ENCODE measurements at places on chromosomes 12 and 14.

DNA sequence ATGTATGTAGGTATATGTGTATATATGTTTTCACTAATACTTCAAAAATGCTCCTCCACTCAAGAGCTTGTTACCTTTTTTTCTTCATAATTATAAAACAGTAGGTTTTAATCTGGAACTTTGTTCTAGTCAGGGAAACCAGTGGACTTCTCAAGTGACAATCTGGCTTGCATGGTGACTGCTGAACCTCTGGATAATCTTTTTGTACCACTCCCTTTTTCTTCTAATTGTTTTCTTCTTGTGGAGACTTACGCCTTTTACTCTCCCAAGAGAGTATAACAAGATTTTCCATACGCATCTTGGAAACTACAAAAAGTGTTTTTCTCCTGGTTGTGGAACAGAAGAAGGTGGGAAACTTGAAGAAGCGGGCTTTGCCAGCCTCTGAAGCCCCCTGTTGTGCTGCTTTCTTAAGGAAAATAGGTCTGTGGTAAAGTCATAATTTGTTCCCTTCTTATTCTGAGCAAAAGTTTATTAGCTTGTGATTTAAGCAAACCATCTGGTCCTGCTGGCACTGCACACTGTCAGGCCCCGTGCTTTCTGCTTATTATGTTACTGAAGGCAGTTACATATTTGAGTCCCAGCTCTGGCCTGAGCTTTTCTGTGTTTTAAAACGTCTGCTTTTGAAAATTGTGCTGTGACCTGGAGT is 291.8 kb downstream of the ERC1 start:
- no peak for DNase-seq

- no peak for DNase-seq
These were observed 117.4 kb downstream of the GCH1 start for GRCh38 chr14:54785136-54785777.

- no peak for DNase-seq
These were observed 7.9 kb downstream of the FAIM2 start for GRCh38 chr12:49895773-49896172.

- DNase-seq = no peak
These were observed 3.6 kb downstream of the LRRC74A start for GRCh38 chr14:76829650-76830421.

GRCh38 chr12:91505006-91505405 is 322.4 kb upstream of the DCN start:
- no peak for DNase-seq

DNA sequence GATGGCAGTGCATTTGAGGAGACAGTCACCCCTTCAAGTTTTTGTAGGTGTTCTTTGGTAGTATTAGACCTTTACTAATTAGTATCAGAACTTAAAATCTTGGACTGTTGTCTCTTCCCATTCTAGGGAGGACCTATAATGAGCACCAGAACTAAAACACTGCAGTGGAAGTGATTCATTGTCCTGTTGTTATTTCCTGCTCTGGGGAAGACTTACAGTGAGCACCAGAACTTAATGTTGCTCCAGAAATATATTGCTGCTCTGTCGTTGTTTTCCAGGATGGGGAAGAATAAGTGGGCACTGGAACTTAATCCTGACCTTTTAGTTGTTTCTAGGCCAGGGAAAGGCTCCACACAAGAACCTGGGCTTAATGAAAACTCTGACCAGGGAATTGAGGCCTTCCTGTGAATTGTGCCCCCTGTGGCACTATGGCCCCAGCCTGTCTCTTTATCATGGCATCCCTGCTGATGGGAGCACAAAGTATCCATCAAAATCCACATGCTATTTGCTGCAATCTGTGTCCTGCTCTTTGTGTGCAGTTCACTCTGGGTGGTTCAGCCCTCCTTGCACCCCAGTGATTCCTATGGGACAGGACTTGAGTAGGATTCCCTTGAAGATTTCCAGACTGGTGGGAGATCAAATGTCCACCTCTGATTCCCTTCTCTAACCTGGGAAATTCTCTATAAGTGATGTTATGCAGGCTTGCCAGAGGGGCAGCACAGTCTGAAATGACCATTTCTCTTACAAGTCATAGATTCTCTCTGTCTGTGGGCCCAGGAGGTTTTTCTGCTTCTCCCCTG is 175.8 kb downstream of the PAWR start:
- DNase-seq = no peak

- DNase-seq = no peak
These were observed 1.4 kb upstream of the HMGA2 start for GRCh38 chr12:65822732-65823512.

GRCh38 chr12:113456761-113457160 is 14.9 kb downstream of the LHX5 start:
- DNase-seq = no peak

GRCh38 chr12:42809226-42809625 is 219.7 kb upstream of the PRICKLE1 start:
- no peak for DNase-seq

- DNase-seq = no peak
These were observed 11.5 kb upstream of the TEX22 start for GRCh38 chr14:105386581-105387529.

GRCh38 chr12:103572312-103573045 is 14.6 kb upstream of the STAB2 start:
- DNase-seq = no peak

GRCh38 chr12:62371661-62372060 is 95.0 kb upstream of the MON2 start:
- no peak for DNase-seq

DNA sequence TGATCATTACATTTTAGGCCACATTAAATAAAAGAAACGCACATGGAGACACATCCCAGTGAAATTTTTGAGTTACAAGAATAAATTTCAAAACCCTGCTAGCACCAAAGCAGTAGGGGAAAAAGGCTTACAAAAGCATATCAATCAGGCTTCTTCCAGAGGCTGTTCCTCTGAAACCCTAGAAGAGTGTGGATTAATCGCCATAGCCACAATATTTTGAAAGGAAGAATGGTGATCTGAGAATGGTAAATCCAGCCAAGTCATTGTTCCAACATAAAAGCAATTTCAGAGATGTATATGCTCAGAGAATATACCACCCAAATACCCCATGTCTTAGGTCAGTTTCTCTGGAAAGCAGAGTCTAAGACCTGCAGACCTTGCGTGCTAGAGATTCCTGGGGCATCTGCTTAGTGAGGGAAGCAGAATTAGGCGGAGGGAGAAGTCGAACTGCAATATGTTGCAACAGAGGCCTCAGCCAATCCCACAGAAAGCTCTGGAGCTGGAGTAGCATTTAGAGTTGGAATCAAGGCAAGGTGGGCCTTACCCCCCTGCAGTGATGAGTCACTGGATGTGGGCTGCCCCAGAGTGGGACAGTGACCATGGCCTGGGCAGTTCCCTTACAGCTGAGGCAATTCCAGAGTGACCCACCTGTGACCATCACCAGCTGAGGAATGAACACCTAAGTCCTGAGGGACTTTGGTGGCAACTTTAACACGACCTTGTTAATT is 125.2 kb downstream of the NTF3 start:
- DNase-seq = no peak

DNA sequence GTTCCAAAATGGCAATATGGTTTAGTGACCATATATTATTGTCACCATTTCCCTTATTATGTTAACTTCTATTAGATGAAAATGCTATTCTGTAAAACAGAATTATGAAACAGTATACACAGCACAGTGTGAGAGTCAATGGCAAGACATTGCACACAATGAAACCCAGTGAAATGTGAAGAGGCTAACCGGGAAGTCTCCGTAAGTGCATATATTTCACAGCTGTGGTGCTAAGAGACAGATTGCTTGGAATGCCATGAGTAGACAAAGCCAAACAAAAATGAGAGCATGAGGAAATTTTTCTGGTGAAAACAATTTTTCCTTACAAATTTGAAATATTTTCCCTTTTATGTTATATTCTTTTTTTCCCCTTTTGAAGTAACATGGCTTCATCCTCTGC is 49.4 kb downstream of the DYRK2 start:
- DNase-seq = no peak

GRCh38 chr14:53875324-53875897 is 81.2 kb downstream of the BMP4 start:
- no peak for DNase-seq

- no peak for DNase-seq
These were observed 348.0 kb downstream of the BCL11B start for GRCh38 chr14:98924046-98924445.

DNA sequence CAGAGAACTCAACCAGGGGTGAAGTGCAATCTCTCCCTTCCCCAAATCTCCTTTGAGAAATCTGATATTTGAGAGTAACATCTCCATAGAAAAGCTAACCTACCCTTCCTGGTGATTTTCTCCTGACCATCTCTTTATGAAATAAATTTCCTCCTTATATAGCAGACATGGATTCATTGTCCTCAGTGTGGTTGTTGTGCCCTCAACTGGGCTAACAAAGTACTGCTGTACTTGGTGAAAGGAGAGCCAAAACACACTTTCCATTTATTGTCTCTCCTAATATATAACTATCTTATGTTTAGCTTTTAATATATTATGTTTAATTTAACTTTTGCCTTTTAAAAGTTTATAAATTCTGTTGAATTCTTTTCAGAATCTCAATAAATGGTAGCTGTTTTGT is 65.1 kb upstream of the SLCO1B1 start:
- no peak for DNase-seq

GRCh38 chr12:115866909-115867525 is 410.5 kb downstream of the MED13L start:
- no peak for DNase-seq

- DNase-seq = no peak
These were observed 11.1 kb upstream of the NINJ2 start for GRCh38 chr12:674272-674781.

GRCh38 chr12:127273626-127274025 is 993.3 kb upstream of the TMEM132C start:
- DNase-seq = no peak

DNA sequence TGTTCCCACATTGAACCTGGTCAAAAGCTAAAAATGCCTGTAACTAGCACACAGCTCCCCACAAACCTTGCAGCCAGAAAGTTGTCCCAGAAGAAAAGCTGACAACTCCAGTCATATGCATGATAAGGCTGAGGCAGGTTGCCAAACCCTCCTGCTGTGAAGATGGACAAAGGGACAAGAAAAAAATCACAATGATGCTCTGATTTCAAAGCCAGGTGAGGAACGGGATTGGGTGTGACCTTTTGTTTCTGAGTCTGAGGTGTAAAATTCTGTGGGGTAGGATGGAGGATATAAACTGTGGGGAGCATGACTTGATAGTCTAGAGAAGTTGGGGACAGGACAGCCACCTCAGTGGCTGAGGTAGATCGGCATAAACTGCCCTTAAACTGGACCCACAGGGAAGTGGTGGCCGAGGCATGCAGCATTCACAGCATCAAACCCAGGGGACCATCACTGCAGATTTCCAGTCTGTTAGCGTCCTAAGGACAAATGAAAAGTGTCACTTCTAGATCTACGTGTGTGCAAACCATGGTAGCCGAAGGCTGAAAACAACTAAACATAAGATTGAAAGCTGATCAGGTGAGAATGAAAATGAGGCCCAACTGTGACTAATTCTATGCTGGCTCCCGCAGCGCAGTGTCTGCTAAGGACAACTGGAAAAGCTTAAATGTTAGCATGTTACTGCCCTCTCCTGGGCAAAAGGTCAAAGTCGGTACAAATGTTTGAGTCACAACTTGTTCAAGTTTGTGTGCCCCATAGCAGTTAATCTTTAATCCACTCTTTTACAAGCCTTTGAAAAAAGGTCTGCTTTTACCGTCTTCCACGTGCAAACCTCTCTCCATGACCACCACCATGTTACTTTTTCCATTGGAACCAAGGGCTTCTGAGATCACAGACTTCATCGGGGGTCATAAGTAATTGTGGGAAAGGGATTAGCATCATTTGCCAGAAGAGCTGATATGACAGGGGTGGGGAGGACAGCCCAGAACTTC is 39.8 kb downstream of the GRIN2B start:
- no peak for DNase-seq

DNA sequence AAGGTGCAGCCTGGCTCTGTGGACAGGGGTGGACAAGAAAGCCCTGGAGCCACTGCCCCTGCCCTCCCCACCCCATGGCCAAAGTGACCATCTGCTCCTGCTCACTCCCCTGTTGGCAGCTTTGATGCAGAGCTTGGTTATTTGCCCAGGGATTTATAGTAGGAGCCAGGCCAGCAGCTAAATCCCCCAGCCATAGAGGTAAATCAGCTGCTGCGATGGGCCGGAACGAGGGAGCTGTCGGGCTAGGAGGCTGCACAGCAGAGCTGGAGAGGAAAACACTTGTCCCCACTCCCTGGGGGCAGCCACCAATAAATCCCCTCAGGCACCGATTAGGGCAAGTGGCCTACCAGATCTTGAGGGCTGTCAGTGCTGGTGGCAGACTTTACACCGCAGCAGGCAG is 26.0 kb downstream of the SMUG1 start:
- no peak for DNase-seq

GRCh38 chr12:3012786-3013185 is 53.6 kb downstream of the TEAD4 start:
- DNase-seq = no peak

- no peak for DNase-seq
These were observed at the start of gene PLEKHD1 for GRCh38 chr14:69484444-69485314. TSS of gene PLEKHD1 (plus strand) at chr14:69484728. CDS start at chr14:69484966, 238 bp downstream.

DNA sequence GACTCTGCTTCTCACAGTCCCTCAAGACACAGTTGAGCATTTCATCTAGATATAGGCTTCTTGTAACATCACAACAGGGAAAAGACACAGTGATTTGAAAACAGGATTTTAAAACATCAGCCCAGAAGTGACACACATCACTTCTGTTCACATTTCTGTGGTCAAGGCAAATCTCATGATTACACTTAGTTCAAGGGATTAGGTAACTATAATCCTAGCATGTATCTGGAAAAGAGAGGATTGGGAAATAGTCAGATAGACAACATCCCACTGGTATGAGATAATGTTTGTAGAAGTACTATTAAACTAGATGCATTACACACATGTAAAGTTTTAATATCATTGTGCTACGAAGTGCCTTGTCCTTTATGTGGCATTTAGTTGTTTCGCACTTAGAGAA is 252.6 kb upstream of the PRKD1 start:
- DNase-seq = no peak

DNA sequence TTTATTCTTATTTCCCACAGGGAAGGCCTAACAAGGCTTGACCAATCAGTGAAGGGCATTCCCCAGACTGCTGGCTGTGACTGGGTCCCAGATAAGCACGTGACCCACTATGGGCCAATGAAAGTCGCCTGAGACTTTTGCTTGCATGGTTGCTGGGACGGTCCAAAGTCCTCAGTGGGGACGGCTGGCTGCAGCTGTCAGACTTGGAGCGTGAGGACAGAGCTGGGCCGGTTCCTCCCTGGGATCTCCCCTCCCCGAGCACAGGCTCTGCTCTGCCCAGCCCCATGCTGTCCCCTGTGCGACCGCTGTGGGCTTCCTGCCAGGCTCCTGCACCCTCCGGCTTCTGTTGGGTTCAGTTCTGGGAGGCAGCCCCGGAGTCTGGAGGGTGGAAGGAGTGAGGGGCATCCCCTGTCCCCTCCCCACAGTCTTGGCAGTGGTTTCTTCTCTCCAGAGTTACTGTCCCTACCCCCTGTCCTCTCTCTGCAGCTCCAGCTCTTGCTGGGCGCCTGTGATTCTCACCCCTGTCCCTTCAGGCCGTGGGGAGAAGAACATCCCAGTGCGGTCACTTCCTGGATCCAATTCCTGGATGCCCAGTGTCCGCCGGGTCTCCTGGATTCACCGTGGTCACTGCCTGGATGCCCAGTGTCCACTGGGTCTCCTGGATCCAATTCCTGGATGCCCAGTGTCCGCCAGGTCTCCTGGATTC is 50.1 kb downstream of the GALNT9 start:
- DNase-seq = no peak

Measured in NCI-H1436 treated with DMSO at 0.1 percent for 48 hours (cell line).